ENCODE measurements at places on chromosomes 3 and 15.

GRCh38 chr3:25120665-25121064 is 307.4 kb upstream of the RARB start:
- no peak for DNase-seq

DNA sequence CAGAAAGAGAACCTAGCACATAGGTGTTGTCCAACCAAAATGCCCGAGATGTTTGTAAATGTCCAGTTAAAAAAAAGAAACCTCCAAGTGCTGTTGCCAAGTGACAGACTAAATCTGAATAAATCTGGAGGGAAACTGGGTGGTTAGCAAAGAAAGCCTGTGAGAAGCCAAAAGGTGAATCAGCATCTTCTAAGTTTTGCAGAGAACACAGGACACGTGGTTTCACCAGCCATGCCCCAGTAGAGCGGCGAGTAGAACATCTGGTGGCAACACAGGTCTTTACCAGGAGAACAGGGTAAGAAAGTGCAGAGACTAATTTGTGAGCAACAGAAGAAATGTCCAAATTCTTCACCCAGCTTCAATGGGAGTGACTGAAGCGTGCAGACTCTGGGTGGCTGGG is 986.0 kb downstream of the ROBO2 start:
- no peak for DNase-seq

DNA sequence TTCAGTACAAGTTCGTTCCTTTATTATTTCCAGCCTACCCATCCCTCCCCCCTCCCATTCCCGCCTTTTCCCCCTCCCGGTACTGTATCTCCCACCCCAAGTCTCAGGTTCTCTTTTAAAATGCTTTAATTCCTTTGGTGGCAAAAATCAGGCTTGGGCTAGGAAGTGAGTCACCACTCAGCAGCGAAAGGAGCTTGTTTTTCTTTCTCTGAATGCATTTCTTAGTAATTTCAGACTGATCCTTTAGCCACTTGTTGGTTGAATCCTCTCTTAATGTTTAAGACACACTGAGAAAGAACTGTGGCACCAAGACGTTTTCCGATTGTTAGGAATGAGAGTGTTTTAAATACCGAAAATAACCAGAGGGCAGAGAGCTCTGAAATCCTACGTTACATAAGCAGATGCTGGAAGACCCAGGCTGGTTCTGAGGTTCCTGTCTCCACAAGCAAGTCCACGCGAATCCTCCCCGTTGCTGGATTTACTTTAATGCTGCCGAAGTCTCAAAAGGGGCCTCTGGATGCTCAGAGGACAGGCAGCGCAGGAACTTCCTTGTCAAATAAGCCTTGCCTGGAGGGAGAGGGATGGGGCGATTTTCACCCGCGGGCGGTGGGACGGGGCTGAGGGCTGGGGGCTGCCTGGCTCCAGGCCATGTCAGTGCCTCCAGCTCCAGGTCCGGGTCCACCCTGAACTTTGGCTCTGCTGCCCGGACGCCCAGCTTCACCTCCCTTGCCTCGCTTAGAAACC is 854 bp upstream of the COL8A1 start:
- no peak for DNase-seq

GRCh38 chr3:104438706-104439105 is 928.0 kb upstream of the ALCAM start:
- no peak for DNase-seq

GRCh38 chr3:179391906-179392305 is 44.4 kb downstream of the MFN1 start:
- DNase-seq = no peak

DNA sequence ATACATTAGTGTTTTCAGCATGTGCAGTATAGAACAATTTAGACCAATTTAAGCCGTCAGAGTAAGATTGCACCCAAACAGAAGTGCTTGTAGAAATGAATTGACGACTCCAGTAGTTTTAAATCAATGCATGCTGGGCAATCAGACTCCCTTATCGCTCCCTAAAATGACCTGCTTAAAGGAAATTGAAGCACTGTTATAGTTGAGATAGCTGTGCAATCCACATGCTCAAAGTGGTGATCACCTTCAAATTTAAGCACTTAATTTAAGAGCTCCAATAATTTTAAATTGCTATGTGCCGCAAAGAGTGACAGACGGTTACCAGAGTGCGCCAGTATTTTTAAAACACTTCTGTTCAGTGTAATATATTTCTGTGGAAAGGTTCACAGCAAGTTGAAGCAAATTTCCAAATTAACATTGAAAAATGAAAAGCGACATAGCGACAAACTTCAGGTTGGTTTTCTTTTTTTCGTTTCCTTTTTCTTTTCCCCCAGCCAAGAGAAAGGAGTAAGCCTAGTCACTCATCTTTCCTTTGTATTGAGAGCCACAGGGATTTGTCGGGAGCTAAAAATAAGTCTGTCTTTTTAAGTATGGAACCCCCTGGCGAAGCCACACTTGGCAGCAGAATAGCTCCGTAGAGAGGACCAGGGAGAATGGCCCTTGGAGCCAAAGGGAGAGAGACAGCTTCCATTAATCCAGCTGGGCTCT is 436.4 kb upstream of the RBMS3 start:
- peak; percentile 7 for DNase-seq

DNA sequence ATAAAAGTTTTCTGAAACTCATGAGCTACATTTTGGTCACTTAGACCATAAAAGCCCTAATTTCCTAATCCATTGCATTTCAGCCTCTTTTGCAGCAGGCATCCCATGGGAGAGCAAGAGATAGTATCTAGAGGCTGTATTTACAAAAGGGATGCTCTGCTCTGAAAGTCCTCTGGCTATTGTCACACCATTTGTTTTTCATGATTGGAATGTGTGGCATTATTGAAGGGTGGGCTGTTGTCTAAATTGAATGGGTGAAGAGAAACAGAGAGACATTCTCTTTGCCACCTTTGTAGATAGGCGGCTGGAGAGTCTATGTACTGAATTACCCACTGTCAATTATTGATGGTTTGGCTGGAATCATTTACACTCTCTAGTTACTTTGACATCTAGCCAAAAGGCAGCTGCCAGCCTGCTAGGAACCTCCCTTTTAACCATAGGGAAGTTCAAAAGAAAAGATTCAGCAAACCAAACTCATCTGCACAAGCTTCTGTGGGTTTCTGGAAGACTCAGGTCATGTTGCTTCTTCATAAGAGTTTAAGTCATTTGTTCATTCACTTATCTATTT is 89.8 kb upstream of the RARB start:
- DNase-seq = no peak

DNA sequence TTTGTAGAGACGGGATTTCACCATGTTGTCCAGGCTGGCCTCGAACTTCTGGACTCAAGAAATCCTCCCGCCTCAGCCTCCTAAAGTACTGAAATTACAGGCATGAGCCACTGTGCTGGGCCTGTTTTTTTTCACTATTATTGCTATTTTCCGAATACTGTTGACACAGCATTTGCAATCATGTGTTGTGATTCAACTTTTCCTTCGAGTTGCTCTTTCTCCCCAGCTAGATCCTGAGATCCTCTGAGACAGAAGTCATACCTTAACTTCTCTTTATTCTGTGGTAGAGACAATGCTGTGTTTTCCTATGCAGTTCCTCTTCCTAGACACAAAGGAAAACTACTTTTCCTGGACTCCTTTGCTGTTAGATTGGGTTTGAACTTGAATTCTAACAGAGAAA is 46.4 kb upstream of the USP3 start:
- no peak for DNase-seq

GRCh38 chr15:48940508-48940907 is 23.2 kb downstream of the SHC4 start:
- no peak for DNase-seq

- no peak for DNase-seq
Measured at GRCh38 chr3:137468446-137468845, 295.7 kb upstream of the SOX14 start.

GRCh38 chr15:33242165-33242564 is 47.7 kb upstream of the FMN1 start:
- DNase-seq = no peak

DNA sequence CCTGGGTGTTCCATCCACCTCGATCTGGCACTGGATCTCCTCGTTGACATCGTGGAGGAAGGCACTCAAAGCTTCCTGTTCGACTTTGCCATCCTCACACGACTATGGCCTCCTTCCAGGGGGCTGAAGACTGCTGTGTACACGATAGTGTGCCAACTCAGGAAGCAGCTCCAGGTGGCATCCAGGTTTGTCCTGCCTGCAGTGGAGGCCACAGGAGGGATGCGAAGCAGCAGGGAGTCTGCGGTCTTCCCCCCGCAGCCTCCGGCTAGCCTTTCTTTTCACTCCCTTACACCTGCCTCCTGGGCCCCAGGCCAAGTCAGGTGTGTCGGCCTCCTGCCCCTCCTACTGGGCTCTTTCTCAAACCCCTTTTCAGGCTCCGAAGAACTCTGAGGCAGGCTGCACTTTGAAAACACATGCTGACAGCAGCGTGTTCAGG is 32.2 kb downstream of the SYNM start:
- no peak for DNase-seq

DNA sequence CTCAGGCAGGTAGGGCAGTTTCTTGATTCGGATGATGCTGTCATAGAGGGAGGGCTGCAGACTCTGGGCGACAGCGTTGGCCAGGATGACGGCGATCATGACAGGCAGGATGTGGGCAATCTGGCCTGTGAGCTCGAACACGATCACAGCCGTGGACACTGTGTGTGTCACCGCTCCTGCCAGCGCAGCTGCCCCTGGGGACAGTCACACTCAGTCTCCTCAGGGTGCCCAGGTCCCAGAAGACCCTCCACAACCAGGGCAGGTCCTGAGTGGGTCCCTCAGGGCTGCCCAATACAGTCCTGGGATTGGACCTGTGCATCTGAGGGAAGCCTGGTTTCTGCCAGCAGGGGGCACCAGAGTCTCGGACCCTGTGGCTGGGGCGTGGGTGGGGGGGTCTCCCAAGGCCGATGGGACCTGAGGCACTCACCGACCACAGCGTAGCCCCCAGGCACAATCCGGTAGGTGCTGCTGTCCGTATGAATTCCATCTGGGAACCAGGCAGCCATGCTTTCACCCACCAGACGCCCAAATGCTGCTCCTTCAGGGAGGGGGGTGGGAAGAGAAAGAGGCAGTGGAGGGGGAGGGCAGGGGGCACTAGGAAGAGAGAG is 7.2 kb downstream of the CLCN2 start:
- DNase-seq = no peak

- no peak for DNase-seq
Measured at GRCh38 chr15:52463638-52464037, 65.0 kb downstream of the MYO5A start.

DNA sequence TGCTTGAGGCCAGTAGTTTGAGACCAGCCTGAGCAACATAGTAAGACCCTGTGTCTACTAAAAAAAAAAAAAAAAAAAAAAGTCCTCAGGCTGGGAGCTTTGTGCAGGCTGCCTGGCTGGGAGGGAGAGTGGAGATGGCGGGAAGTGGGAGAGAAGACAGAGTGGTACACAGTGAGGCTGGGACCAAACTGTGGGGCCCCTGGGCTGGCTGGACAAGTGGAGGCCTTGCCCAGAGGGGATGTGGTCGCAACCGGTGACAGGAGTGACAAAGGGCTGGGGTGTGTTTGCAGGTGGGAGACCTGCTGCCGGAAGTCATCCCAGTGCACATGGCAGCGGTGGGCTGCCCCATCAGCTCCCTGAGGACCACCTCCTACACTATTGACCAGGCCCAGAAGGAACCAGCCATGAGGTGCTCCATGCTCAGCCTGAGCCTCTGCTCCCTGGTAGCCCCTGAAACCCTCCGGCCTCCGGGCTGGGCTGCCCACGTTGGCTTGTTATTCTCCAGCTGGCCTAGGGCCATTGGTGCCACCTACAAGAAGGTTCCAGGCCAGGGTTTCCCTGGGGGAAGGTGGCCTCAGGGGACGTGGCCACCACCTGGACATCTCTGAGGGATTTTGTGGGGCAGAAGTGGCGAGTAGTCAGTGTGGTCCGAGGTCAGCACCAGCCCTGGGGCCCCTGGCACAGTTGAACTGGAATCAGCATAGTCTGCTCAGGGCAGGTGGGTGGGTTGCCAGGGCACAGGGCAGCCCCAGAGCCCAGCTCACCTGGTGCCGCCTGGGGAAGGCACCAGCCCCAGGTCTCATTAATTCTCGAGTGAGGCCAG is 22.7 kb downstream of the ACAA1 start:
- DNase-seq = no peak

GRCh38 chr3:184338511-184338945 is 1.1 kb downstream of the FAM131A start:
- peak; percentile 74 for DNase-seq

GRCh38 chr15:70815604-70816003 is 38.4 kb downstream of the LARP6 start:
- DNase-seq = no peak

GRCh38 chr3:43523454-43524053 is 98.3 kb downstream of the ANO10 start:
- no peak for DNase-seq

DNA sequence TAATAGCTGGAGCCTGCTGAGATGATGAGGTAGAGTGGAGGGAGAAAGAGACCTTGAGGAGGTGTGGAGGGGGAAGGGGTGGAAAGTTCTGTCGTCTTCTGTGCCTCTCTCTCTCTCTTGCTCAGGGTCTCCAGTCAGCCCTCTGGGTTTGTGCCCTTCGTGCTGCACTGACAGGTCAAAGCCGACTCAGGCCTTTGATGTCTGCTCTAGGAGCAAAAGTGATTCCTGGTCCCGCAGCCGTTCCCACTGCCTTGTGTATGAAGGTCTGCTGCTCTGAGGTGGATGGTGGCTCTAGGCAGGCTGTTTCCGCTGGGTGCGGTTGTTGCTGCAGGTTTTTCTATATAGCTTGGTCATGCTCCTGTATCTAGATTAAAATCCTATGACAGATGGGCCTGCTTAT is 89.4 kb downstream of the IGF1R start:
- DNase-seq = no peak

DNA sequence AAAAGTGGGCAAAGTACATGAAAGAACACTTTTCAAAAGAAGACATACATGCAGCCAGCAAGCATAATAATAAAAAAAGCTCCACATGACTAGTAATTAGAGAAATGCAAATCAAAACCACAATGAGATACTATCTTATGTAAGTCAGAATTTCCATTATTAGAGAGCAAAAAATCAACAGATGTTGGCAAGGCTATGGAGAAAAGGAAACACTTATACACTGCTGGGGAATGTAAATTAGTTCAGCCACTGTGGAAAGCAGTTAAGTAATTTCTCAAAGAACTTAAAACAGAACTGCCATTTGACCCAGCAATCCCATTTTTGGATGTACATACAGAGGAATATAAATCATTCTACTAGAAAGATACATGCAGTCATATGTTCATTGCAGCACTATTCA is 360.7 kb downstream of the NSUN3 start:
- DNase-seq = no peak

DNA sequence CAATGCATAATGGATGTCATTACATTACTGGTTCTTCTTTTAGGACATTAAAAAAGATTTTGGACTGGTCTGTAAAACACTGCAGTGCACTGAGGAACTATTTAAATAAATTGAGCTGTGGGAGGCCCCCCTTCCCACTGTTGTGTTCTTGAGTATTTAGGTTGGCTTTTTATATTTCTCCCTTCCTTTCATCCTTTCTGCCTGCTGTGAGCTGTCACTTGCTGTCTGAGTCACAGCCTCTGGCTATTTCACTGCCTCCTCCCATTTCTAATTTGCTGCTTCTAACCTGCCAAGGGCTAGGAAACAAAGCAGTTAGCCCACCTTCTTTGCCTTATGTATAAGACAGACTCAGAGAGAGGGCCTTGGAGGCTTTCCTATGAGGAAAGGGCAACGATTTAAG is 89.0 kb upstream of the FNDC3B start:
- no peak for DNase-seq
